ENCODE measurements at places on chromosomes 3 and 15. TPM values are rescaled to one million over a fixed set of nuclear protein-coding genes. Genes with fewer than 3 reads are reported as not detected.

PROS1 gene
- total RNA-seq, result 5.8 TPM

DNA sequence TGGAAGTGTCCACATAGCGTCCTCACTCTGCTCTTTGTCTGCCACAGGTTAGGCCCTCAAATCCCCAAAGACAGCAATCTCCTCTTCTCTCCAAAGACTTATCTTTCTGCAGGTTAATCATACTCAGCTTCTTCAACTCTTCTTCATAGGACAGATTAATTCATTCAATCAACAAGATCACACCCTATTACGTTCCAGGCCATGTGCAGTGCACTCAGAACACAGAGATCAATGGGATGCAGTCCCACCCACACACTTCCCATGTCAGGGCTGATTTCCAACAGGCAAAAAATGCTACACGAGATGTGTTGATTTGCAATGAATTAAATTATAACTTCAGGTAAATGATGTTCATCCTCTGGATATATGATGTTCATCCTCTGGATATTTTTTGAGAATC lies 33.5 kb upstream of the ZNF639 start:
- no peaks in the 10 kb centered on the region for H3K27me3 ChIP-seq
- DNase-seq, result no peak
- H3K36me3 ChIP-seq, result no peaks in the 10 kb centered on the region
- H3K27ac ChIP-seq, result no peak overlapping the region
- no peak overlapping the region for H3K4me3 ChIP-seq

DNA sequence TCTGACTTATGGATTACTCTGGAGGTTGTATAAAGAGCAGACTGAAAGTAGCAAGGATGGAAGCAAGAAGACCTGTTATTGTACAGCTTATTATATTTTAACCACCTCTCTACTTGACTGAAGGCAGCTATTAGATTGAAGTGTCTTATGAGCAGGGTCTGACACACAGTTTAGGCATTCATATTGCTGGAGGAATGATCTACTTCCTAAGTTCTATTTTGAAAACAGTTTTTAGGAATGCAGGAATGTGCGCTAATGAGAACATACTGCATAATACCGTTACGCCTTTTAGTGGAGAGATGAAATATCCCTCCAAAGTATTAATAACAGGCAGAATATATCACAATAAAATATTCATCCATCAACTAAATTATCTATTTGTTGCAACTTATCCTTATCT lies 193.3 kb downstream of the ISL2 start:
- no peak for DNase-seq
- no peak overlapping the region for H3K27ac ChIP-seq
- no peak overlapping the region for H3K4me3 ChIP-seq
- H3K27me3 ChIP-seq, result no peaks in the 10 kb centered on the region
- peaks cover 4% of the 10 kb centered on the region for H3K4me1 ChIP-seq

- no peaks in the 10 kb centered on the region for H3K4me1 ChIP-seq
- no peak overlapping the region for H3K4me3 ChIP-seq
- no peaks in the 10 kb centered on the region for H3K36me3 ChIP-seq
- no peak overlapping the region for H3K27ac ChIP-seq
- no peaks in the 10 kb centered on the region for H3K27me3 ChIP-seq
Measured at GRCh38 chr3:190877925-190878324, 15.4 kb upstream of the GMNC start.

DNA sequence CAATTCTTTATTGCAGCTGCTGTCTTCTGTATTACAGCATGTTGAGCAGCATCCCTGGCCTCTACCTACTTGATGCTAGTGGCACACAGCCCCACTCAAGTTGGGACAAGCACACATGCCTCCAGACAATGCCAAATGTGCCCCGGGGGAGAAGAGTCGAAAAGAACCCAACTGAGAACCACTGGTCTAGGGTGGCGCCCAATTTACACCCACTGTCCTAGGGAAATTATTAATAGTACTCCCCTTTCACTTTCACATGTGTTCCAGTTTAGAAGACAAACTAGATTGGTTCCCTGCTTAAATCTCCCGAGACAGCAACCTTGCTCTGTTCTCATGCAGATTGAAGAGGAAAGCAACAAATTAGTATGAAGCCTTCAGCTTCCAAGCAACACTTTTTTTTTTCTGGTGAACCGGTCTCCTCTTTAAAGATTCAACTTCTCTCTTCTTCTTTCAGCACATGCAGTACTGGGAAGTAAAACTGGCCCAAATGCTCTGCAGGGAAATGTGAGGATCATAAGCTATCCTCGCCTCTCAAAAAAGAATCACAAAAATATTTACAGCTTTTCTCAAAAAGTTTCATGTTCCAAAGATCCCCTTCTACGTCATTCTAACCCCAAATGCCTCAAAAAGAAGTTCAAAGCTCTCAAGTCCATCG lies 823.9 kb upstream of the CFAP20DC start:
- no peaks in the 10 kb centered on the region for H3K27me3 ChIP-seq
- no peaks in the 10 kb centered on the region for H3K4me1 ChIP-seq
- no peaks in the 10 kb centered on the region for H3K36me3 ChIP-seq
- no peak overlapping the region for H3K4me3 ChIP-seq
- H3K27ac ChIP-seq, result no peak overlapping the region
